NCI-H345 (cell line): ENCODE measurements at places on chromosomes 4 and X.

GRCh38 chr4:89158884-89159503 lies 47.7 kb downstream of the TIGD2 start:
- DNase-seq, result peak; percentile 33

DNA sequence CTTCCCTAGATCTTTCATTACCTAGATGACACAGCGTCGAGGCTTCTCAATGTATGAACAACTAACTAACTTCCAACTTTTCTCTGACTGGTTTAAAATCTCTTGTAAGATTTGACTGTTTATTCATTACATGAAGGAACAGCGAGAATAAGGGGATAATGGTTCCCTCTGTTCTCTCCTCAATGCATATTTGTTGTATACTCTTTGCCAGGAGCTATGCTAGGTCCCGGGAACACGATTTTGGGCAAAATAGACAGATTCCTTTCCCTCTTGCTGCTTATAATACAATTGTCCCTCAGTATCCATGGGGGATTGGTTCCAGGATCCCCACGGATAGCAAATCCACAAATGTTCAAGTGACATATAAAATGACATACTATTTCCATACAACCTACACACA lies 1020.0 kb downstream of the DMD start:
- DNase-seq, result no peak

DNA sequence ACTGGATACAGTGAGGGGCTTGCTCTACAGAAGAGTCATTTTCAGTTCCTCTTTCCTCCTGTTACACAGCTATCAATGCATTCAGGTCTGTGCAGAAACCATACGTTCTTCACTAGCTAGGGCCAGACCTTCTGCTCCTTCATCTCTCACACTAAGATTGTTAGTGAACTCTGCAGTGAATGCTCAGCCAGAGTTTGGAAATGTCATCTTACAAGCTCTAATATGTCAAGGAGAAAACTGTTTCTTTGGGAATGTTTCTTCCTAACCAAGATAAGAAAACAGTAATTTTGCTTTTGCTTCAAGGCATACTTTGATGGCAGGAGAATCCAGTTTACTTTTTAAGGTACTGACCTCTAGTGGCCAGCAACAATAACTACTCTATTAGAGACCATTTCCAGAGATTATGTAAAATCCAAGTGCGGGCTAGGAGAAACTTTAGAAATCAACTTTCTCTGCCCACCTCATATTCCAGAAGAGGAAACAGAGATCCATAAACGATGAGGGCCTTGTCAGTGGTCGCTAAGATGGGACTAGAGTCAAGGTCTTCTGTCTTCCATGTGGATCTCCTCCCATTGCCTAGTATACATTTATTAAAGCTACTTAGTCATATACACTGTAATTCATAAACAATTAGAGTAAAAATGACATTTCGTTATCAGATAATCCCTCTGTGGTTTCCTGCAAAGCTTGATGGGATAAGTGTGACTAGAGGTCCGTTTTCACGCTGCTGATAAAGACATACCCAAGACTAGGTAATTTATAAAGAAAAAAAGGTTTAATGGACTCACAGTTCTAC lies 12.1 kb upstream of the CC2D2A start:
- DNase-seq, result peak; percentile 26

DNA sequence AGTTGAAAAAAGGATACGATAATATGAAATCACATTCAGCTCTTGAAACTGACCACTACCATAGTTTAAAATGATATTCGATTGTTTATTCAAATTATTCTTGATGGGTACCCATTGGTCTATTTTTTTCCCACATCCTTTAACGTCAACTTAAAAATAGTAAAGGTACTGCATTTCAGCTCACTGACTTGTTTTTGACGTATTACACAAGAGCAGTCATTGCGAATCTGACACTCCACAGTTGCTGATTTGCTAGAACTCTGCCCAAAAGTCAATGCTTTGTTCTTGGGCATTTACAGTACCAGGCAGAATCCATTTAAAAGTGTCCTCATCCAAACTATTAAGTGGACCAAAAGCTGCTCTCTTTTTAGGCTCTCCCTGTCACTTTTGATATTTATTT lies 1.2 kb upstream of the PDS5A start:
- no peak for DNase-seq

DNA sequence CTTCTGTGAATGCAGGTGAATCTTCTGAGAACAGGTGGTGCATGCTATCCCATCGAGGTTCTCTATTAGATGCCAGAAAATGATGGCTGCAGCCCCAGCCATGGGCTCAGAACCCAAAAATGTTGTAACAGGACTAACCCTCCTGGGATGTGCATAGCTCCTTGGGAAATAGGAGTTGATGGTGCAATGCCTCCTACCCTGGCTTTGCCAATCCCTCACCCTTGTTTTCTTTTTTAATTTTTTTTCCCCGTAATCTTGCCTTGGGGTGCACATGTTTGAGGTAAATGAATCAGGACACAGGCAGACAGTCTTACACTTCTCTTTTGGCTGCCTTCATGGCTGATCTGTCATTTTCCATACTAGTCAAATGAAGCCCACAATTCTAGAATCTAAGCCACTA lies 96.6 kb downstream of the KIT start:
- DNase-seq, result no peak

DNA sequence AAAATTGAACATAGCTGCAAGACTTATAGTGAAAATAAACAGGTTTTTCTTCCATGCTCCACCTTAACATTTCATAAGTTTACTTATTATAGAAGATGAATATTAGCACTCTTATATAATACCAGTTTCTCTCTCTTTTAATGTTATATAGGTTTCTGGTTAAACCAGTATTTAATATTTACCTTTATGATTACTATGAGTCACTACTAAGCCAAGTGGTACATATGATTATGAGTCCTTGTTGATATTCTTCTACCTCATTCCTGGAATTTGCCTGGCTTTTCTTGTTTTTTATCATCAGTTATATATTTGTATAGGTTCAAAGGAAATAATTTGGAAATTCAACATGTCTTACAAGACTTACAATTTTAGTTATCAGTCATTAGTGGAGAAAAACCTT lies 89.9 kb upstream of the MAOA start:
- no peak for DNase-seq

GRCh38 chr4:122091836-122092405 lies 60.2 kb upstream of the BLTP1 start:
- no peak for DNase-seq

- DNase-seq, result no peak
Observed at GRCh38 chr4:99947608-99948007, 1.2 kb upstream of the DNAJB14 start.

DNA sequence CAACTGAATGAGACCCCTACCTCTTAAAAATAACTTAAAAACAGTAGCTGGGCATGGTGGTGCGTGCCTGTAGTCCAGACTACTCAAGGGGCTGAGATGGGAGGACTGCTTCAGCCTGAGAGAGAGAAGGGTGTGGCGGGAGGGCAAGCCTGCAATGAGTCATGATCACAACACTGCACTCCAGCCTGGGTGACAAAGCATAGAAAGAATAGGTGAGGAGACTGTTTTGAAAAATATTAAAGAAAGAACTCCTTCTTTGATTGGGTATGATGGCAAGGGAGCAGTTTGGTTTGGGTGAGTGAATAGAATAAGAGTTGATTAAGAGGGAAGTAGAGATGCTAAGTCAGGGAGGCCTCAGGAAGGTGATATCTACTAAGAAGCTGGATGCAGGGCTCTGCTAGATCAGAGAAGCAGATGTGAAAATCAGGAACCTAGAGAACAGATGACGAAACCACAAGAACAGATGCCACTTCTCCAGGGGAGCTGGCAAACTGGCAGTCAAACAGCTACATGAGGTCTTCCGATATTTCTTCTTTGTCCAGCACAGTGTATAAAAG lies 318.6 kb downstream of the OPHN1 start:
- no peak for DNase-seq

DNA sequence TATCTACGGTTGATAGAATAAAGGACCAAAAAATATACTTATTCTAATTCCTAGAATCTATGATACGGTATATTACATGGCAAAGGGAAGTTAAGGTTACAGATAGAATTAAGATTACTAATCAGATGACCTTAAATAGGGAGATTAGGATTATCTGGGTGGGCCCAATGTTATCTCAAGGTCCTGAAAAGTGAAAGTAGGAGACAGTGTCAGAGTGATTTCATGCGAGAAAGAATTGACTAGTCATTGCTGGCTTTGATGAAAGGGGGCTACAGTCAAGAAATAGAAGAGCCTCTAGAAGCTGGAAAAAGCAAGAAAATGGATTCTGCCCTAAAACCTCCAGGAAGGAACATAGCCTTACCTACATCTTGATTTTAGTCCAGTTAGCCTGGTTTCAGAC lies 176.9 kb upstream of the PPP1R2C start:
- DNase-seq, result no peak

DNA sequence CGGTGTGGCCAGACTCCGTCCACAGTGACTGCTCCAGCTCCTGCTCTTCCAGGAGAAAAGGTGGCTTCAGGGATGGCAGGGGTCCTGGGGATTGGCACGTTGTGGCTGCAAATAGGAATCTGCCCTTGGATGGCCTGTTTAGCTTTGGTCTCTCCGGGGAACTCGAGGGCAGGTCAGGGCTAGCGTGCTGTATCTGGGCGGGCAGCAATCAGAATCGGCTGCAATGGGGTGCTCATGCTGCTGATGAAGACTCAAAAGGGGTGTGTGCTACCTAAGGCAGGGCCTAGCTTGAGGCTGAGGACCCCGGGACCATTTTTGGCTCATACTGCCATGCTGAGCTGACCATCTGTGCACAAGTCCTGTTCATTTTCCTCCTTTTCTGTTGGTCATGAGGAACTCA lies 51.3 kb downstream of the RGS12 start:
- no peak for DNase-seq

GRCh38 chr4:8610858-8611616 lies 18.5 kb downstream of the CPZ start:
- DNase-seq, result no peak

DNA sequence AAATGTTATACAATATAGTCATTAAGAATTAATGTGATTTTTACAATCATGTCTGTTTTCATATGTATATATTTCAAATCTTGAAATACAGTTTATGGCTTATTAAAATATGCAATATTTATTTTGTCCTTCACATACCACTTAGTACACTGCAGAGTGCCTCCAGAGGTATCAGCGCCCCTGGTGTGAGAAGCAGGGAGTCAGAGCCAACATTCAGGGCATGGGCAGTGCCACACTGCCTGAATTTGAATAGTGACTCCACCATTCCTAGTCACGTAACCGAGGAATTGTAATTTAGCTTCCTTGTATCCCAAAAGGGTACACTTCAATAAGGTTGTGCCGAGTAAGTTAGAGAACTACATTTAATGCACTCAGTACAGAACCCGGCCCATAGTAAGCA lies 4.3 kb upstream of the C4orf54 start:
- no peak for DNase-seq

DNA sequence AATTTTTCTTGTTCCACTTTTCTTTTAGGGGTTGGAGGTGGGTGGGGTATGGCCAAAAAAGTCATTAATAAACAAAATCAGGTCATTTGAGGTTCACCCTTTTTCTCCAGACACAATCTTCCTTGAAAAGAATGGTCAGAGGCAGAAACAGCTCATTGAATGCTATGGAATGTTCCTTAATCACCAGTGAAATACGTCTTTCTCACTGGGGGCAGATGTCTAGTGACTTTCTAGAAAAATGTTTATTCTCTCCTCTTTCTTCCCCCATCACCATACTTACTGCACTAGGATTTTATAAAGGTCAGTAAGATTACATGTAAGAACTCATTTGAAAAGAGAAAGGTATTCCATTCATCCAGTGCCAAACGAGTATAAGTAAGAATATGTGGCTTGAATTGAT lies 44.5 kb downstream of the MGST2 start:
- DNase-seq, result no peak

GRCh38 chrX:153411988-153412574 lies 809 bp downstream of the ZFP92 start:
- DNase-seq, result peak; percentile 47

- no peak for DNase-seq
Observed at GRCh38 chr4:176837169-176837895, 44.6 kb upstream of the VEGFC start.

- no peak for DNase-seq
Observed at GRCh38 chr4:3112609-3113469, 38.4 kb downstream of the HTT start.

DNA sequence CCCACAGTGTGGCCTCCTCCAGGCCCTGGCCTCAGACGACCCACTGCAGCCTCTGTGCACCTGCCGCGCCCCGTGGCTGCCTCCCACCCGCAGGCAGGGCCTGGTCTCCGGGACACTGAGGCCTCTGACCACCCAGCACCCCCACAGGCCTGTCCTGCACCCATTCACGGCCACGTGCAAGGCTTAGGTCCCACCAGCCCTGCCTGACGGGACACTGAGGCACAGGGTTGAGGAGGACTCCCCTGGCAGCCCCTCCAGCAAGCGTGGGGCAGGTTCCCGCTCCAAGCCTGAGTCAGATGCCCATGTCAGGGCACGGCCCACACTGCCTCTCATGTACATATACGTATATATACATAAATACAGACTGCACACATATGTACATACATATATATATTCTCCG lies 23.5 kb downstream of the NELFA start:
- no peak for DNase-seq

- DNase-seq, result no peak
Observed at GRCh38 chr4:64940698-64941097, 531.4 kb upstream of the TECRL start.

- no peak for DNase-seq
Observed at GRCh38 chrX:51332188-51332942, at the start of gene NUDT10. Gene NUDT10, plus strand, starts transcription at chrX:51332822. Its CDS starts 144 bp downstream, at chrX:51332966.

- DNase-seq, result no peak
Observed at GRCh38 chr4:169060391-169061091, 50.5 kb upstream of the CBR4 start.

GRCh38 chr4:108646706-108647105 lies 3.7 kb upstream of the OSTC start:
- DNase-seq, result no peak

DNA sequence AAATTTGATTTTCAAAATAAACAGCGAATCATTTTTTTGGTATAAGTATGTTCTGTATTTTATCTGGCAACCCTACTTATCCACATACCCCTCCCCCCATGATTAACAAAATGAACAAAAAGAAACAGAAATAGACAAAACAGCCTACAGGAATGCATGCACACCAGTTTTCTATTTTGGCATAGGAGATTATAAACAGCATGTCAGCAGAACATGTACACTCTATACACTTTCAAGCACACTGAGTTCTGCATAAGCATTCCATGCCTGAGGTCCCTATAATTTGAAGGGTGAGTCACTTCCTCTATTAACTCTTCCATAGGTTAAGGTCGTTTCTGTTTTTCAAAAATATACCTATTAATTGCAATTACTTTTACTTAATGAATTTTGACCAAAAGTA lies 28.0 kb upstream of the ZNF280C start:
- DNase-seq, result no peak

- DNase-seq, result no peak
Observed at GRCh38 chrX:56099271-56099670, 132.9 kb upstream of the KLF8 start.
